ENCODE measurements at places on chromosomes 7 and 10. TPM values are rescaled to one million over a fixed set of nuclear protein-coding genes. Genes with fewer than 3 reads are reported as not detected.

CCDC172 gene
- total RNA-seq, result not detected

NPFFR1 gene
- total RNA-seq, result 0.07 TPM

KLF14 gene
- not detected for total RNA-seq

ADAMTS14 gene
- 0.93 TPM for total RNA-seq

ELN gene
- 12.6 TPM for total RNA-seq

AKR1C2 gene
- total RNA-seq, result 39.9 TPM

- no peak overlapping the region for H3K4me3 ChIP-seq
- H3K27ac ChIP-seq, result no peak overlapping the region
- no peaks in the 10 kb centered on the region for H3K36me3 ChIP-seq
- H3K4me1 ChIP-seq, result no peaks in the 10 kb centered on the region
- no peaks in the 10 kb centered on the region for H3K27me3 ChIP-seq
- DNase-seq, result no peak
Observed at GRCh38 chr7:36765605-36766004, 41.3 kb upstream of the AOAH start.

- no peaks in the 10 kb centered on the region for H3K27me3 ChIP-seq
- no peak overlapping the region for H3K4me3 ChIP-seq
- no peaks in the 10 kb centered on the region for H3K36me3 ChIP-seq
- no peaks in the 10 kb centered on the region for H3K4me1 ChIP-seq
- DNase-seq, result no peak
Observed at GRCh38 chr7:20998309-20998708, 211.6 kb upstream of the SP8 start.

GRCh38 chr7:138584696-138585095, 116.5 kb downstream of the SVOPL start:
- H3K4me1 ChIP-seq, result no peaks in the 10 kb centered on the region
- no peak for DNase-seq
- no peaks in the 10 kb centered on the region for H3K27me3 ChIP-seq
- H3K4me3 ChIP-seq, result no peak overlapping the region
- no peak overlapping the region for H3K27ac ChIP-seq

- no peaks in the 10 kb centered on the region for H3K4me1 ChIP-seq
- H3K4me3 ChIP-seq, result no peak overlapping the region
- H3K36me3 ChIP-seq, result no peaks in the 10 kb centered on the region
- no peak for DNase-seq
- no peaks in the 10 kb centered on the region for H3K27me3 ChIP-seq
- H3K27ac ChIP-seq, result no peak overlapping the region
Observed at GRCh38 chr10:86261941-86262687, 104.5 kb downstream of the GRID1 start.

DNA sequence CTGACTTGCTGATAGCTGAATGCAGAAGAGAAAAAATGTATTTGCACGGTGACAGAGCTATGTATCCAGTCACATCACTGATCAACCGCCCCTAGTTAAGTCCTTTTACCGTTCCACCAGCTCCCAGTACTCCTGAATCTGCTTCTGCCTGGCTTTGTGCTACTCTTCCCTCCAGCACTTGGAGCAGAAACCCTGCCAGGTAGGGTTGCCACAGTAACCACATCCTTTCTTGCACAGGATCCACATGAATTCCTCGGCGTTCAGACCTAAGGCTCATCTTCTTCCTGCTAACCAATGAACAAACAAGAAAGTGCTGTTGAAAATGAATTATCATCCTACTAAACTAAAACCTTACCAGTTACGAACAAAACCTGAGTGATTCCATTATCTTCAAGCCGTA, 52.0 kb upstream of the KCTD7 start:
- no peak overlapping the region for H3K4me3 ChIP-seq
- DNase-seq, result no peak
- H3K27me3 ChIP-seq, result no peaks in the 10 kb centered on the region
- no peaks in the 10 kb centered on the region for H3K36me3 ChIP-seq
- no peak overlapping the region for H3K27ac ChIP-seq

- H3K27ac ChIP-seq, result no peak overlapping the region
- H3K27me3 ChIP-seq, result no peaks in the 10 kb centered on the region
- no peaks in the 10 kb centered on the region for H3K36me3 ChIP-seq
- no peak overlapping the region for H3K4me3 ChIP-seq
- DNase-seq, result no peak
Observed at GRCh38 chr10:47044741-47045140, 133.5 kb downstream of the PTPN20 start.

DNA sequence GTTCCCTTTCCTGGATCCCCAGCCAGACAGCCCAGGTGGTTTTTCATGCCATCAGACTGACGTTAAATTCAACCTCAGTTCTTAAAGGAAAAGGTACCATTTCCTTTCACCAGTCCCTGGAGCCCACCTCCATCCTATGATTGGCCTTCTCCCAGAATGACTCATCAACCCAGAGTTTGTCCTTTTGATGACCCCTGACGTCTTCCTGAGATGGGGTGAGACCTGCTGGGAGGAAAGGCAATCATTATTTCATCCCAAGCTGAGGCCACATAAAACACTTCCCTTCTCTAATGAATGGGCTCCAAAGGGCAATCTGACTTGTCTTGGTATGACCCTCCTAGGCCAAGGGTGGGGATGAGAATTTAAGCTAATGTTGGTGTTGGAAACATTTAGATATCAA, 750.7 kb downstream of the SUGCT start:
- no peaks in the 10 kb centered on the region for H3K27me3 ChIP-seq
- H3K4me1 ChIP-seq, result peaks cover 6% of the 10 kb centered on the region
- H3K4me3 ChIP-seq, result no peak overlapping the region
- H3K27ac ChIP-seq, result no peak overlapping the region
- no peak for DNase-seq
- no peaks in the 10 kb centered on the region for H3K36me3 ChIP-seq

- peak overlapping the region; percentile 34 for H3K4me3 ChIP-seq
- DNase-seq, result peak; percentile 77
- peaks cover 6% of the 10 kb centered on the region for H3K27me3 ChIP-seq
- peaks cover 4% of the 10 kb centered on the region for H3K4me1 ChIP-seq
- H3K36me3 ChIP-seq, result no peaks in the 10 kb centered on the region
Observed at GRCh38 chr7:50793120-50793946, 10.6 kb upstream of the GRB10 start.

DNA sequence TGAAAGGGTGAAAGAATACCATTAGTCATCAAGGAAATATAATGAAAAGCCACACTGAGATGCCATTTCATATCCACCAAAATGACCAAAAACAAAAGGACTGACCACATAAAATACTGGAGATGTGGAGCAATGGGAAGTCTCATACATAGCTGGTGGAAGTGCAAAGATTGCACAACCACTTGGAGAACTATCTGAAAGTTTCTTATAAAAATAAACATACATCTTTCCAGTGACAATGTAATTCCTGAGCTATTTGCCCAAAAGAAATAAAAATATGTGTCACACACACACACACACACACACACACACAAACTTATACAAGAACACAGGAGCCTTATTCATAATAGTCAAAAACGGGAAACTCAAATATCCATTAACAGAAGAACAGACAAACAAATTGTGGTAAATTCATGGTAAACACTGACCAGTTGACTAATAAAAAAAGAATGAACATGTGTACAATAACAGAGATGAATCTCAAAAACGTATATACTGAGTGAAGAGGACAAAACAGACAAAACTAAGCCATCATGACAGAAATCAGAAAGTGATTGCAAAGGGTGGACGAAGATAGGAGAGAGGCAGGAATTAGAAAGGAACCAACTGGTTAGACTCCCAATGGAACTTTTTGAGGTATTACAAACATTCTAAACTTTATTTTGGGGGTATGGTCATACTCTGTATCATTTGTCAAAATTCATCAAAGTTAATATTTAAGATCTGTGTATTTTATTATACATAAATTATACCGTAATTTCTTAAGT, 21.5 kb downstream of the WASL start:
- DNase-seq, result no peak
- H3K4me1 ChIP-seq, result no peaks in the 10 kb centered on the region
- H3K36me3 ChIP-seq, result no peaks in the 10 kb centered on the region
- H3K27ac ChIP-seq, result no peak overlapping the region
- no peak overlapping the region for H3K4me3 ChIP-seq

GRCh38 chr7:71131256-71132126, 453 bp upstream of the GALNT17 start:
- H3K27ac ChIP-seq, result no peak overlapping the region
- H3K4me1 ChIP-seq, result no peaks in the 10 kb centered on the region
- H3K4me3 ChIP-seq, result peak overlapping the region; percentile 24
- H3K27me3 ChIP-seq, result peaks cover 5% of the 10 kb centered on the region
- peak; percentile 20 for DNase-seq

DNA sequence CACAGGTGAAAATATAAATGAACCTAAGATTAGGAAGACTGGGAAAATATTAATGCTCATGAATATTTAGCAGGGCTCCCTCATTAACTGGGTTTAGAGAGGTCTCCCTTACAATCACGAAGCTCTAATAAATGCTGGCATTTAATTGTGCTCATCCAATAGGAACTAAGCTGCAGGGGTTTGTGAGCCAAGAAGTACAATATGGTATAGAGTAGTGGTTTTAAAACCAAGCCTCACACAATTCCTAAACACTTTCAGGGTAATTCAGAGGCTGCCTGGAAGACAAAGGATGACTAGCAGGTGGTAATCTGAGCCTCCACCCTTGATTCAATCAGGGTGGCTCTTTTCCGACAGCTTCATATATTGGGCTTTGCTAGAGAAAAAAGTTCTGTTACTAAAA, 103.3 kb downstream of the GPAM start:
- no peak for DNase-seq
- no peaks in the 10 kb centered on the region for H3K4me1 ChIP-seq
- no peak overlapping the region for H3K27ac ChIP-seq
- H3K4me3 ChIP-seq, result no peak overlapping the region

DNA sequence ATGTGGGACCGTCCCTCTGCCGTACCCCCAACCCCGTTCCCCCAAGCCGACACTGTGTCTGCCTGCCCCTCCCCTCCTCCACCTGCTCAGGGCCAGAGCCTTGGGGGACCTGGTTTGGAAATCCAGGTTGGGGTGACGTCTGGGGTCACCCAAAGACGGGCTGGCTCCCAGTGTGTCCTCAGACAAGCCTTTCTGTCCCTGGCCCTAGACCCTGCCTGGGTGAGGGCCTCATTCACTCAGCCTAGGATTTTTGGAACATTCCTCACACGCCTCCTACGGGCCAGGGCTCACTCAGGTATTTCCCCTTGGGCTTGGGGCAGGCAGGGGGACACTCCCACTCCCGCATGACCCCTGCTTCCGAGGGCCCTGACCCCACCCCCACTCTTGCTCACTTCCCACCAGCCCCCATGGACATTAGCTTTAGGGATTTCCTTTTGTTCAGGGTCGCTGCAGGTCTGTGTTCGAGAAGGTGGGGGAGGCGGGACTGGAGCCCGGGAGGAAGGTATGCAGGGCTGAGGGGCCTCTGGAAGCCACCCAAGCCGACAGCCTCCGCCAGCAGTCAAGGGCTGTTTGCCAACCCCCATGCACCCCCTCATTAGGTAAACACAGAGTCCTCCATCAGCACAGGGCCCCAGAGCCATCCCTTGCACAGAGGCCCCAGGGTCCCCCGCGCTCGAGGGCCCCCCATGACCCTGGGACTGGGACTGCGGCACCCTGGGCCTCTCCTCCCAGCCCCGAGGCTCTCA, 35.1 kb downstream of the PDGFA start:
- H3K4me1 ChIP-seq, result no peaks in the 10 kb centered on the region
- H3K27me3 ChIP-seq, result no peaks in the 10 kb centered on the region

GRCh38 chr10:14162629-14163344, 167.9 kb downstream of the FRMD4A start:
- H3K4me3 ChIP-seq, result no peak overlapping the region
- no peak for DNase-seq
- H3K27ac ChIP-seq, result no peak overlapping the region
- no peaks in the 10 kb centered on the region for H3K36me3 ChIP-seq
- H3K4me1 ChIP-seq, result no peaks in the 10 kb centered on the region
- H3K27me3 ChIP-seq, result no peaks in the 10 kb centered on the region

GRCh38 chr10:109126541-109126940, 796.8 kb downstream of the XPNPEP1 start:
- H3K27ac ChIP-seq, result no peak overlapping the region
- H3K27me3 ChIP-seq, result no peaks in the 10 kb centered on the region
- H3K4me3 ChIP-seq, result no peak overlapping the region

GRCh38 chr10:31031205-31031557, 484 bp downstream of the ZNF438 start:
- DNase-seq, result no peak
- H3K4me1 ChIP-seq, result no peaks in the 10 kb centered on the region
- H3K4me3 ChIP-seq, result peak overlapping the region; percentile 47
- H3K27ac ChIP-seq, result peak overlapping the region; percentile 95
- no peaks in the 10 kb centered on the region for H3K36me3 ChIP-seq

DNA sequence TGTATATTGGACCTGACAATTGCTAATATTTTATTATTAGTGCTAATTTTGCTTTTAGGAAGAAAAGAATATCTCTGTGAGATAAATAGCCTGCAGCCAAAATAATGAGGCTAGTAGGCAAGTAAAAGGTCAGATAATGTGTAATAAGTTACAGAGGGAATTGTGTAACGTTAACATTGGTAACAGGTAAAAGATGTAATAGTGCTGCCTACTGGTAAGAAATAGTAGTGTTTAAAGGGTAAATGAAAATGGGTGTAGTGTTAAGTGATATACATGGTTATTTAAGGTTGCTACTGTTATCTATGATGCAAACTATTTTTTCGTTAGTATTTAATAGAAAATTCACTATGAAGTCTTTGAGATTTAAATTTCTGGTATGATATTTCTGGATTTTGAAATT, 9.2 kb upstream of the FOXP2 start:
- H3K4me3 ChIP-seq, result no peak overlapping the region
- DNase-seq, result no peak
- no peak overlapping the region for H3K27ac ChIP-seq
- no peaks in the 10 kb centered on the region for H3K36me3 ChIP-seq

DNA sequence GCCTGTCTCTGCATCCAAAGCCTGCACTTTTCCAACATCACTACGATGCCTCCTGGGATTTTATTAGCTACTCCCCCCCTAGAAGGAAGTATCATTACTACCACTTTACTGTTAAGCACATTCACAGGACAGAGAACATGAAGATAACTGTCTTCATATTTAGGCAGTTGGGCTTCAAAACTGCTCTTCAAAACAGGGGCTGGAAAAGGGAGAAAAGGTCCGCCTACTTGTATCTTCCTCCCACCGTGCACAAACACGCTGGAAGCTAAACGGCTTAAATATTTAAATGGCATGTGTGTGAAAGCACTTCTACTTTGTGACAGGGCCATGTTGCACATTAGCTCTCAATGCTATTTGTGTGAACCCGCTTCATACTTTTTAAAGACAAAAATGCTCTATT, 999 bp downstream of the ITIH5 start:
- DNase-seq, result no peak
- peaks cover 11% of the 10 kb centered on the region for H3K27me3 ChIP-seq
